Neural progenitor cell (in vitro differentiated cells): ENCODE measurements at places on chromosomes 5 and 9. TPM values are rescaled to one million over a fixed set of nuclear protein-coding genes. Genes with fewer than 3 reads are reported as not detected.

GRCh38 chr5:73945505-73945904 lies 319.5 kb downstream of the ARHGEF28 start:
- H3K36me3 ChIP-seq = no peaks in the 10 kb centered on the region
- H3K27me3 ChIP-seq = no peaks in the 10 kb centered on the region
- H3K4me1 ChIP-seq = peaks cover 39% of the 10 kb centered on the region
- peak; percentile 14 for DNase-seq
- no peak overlapping the region for H3K27ac ChIP-seq

GRCh38 chr5:75510417-75510835 lies 1.0 kb downstream of the CERT1 start:
- H3K36me3 ChIP-seq = no peaks in the 10 kb centered on the region
- no peak overlapping the region for H3K27ac ChIP-seq
- peak overlapping the region; percentile 96 for H3K4me3 ChIP-seq
- H3K27me3 ChIP-seq = no peaks in the 10 kb centered on the region
- H3K4me1 ChIP-seq = peaks cover 15% of the 10 kb centered on the region

Gene FOXD1
- total RNA-seq = 0.12 TPM in 1 of 2 replicates, not detected in the other

Gene MAPKAP1
- total RNA-seq = 53.9 and 56.6 TPM in 2 replicates

DNA sequence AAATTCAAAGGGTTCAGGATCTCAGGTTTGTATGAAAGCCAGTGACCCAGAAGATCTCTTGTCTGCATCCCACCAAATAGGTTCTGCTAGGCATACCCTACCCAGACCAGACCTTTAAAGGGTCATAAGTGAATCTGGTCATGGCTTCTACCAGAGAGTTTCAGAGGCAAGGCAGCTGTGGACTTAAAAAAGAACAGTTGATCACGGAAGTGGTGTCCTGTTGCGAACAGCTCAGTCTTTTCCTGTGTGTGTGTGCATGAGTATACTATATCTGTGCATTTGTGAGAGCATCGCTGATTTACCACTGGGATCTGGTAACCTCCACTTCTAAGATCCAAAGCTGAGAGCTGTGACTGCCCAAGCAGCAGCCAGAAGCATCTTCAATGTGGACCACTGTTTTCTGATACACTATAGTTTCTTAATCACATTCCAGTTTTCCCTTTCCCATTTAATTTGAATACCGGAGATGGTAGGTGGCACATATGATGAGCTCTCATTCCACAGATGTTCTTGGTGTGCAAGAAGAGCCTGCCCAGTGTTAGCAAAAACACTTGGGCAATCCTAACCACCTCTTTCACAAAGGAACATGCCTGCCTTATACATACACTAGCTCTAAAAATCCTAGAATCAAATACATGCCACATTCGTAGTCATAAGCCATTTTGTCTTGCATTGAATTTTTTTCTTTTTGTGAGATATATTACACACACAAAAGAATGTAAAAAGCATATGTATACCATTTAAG lies 36.2 kb upstream of the OR2S2 start:
- no peaks in the 10 kb centered on the region for H3K4me1 ChIP-seq
- no peak for DNase-seq
- no peak overlapping the region for H3K4me3 ChIP-seq
- no peaks in the 10 kb centered on the region for H3K36me3 ChIP-seq
- peaks cover 5% of the 10 kb centered on the region for H3K27me3 ChIP-seq

Gene HSPB3
- total RNA-seq = not detected in 2 replicates

GRCh38 chr5:37921452-37921851 lies 81.6 kb upstream of the GDNF start:
- H3K4me3 ChIP-seq = no peak overlapping the region
- H3K27ac ChIP-seq = no peak overlapping the region
- H3K4me1 ChIP-seq = no peaks in the 10 kb centered on the region
- no peaks in the 10 kb centered on the region for H3K27me3 ChIP-seq
- no peak for DNase-seq

Gene ROR2
- 20.1 and 32.7 TPM in 2 replicates for total RNA-seq

DNA sequence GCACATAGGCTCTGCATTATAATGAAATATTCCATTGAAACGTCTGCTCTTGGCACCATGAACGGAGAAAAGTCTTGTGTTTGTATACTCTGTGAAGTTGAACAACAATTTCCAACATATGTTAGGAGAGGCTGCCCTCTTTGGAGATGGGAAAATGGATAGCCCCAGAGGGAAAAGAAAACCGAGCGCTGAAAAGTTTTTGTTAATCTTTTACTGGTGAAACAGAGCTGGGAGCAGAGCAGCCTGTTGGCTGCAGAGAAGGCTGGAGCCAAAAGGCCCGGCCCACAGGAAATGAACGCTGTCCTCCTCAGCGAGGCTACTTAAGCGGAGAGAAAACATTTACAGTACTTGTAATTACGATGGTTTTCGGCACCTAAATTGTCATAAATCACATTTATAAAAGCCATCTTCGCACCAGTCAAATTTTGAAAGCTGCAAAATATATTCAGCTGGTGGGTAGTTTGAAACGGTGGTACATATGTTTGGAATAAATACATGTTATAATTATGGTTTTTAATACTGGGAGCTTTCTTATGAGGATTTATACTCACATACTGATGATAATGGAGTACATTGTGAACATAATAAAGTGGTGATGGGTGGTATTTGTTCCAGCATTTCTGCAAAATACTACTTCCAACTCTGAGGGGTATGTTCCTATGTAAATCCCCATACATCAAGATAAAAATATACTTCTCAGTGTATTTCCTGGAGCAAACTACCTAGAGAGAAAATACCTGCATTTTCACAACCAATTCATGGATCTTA lies 129.6 kb upstream of the CNTLN start:
- no peaks in the 10 kb centered on the region for H3K36me3 ChIP-seq
- H3K27ac ChIP-seq = no peak overlapping the region
- DNase-seq = no peak

Gene RNF224
- total RNA-seq = not detected in 2 replicates
